ENCODE measurements at places on chromosomes 12 and 14.

DNA sequence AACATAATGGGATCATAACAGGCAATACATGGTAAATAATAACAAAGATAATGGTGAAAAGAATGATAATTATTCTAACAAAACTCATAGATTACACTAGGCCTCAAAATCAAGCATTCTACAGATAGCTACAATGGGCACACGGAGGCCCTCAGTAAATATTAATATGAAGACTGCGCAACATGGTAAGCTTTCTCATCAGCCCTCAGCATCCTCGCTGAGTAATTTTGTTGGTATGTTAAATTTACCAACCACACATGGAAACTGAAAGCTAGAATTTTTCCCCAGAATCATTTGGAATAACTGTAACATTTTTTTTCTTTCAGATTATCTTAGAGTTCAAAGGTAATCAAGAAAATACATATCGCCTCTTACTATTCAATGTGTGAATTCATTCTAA lies 74.2 kb upstream of the PYGL start:
- no peak for DNase-seq

DNA sequence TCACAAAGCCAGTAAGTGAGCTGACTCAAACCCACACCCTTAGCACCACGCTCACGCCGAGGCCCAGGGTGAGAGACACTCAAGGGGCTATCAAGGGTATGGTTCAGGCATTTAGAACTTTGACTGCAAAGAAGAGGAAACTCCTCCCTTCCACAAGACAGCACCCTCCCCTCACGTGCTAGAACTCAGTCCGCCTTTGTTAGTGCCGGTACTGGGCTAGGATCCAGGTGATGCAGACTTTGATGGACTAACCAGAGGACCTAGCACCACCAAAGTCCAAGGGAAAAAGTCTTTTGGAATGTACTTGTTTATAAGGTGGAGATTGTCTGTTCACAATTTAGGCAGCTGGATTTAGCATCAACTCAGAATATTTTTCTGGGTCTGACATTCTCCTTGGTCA lies 33.7 kb downstream of the VWF start:
- no peak for DNase-seq

DNA sequence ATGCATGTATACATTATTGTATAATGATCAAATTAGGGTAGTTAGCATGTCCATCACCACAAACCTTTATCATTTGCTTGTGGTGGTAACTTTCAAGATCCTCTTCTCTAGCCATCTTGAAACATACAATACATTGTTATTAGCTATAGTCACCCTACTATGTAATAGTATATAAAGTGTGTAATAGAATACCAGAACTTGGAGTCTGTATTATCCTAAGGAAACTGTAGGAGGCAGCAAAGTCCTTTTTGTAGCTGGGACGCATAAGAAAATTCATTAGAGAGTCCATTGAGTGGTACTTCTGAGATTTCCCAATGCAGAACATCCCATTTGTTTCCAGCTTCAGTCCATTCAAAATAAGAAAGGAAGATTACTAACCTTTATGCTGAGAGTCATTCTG lies 325.9 kb upstream of the LRFN5 start:
- no peak for DNase-seq

DNA sequence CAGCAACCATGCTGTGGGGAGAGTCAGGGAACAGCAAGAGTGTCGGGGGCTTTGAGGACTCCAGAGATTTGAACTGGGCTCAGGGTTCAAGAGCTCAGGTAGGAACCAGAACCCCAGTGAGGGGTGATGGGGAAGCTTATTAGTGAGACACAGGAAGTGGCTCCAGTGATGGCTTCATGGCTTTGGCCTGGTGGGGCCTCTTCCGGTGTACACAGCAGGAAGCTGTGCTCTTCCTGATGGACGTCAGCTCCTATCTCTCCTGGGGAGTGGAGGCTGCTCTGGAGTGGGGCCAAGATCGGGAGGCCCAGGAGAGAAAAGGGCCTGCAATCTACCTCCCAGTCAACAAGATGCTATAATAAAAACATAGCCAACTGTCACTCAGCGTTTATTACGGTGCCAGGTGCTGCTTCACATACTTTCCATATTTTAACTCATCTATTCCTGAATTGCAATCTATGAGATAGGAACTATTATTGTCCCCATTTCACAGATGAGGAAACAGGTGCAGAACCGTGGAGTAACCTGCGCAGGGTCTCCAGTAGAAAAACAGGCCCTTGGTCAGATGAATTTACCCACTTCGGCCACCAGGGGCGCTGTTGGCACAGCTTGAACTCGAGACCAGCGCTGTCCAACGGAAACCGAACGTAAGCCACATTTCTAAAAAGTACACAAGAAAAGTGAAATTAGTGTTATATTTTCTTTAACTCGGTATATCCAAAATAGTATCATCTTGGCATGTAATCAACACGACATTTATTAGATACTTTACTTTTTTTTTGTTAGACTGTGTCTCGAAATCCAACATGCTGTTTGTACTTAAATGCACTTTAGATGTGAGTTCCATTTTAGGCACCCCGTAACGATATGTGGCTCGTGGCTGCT lies 63.6 kb upstream of the DLK1 start:
- peak; percentile 61 for DNase-seq

- no peak for DNase-seq
Measured at GRCh38 chr12:55732288-55732687, 3.5 kb upstream of the CD63 start.

- no peak for DNase-seq
Measured at GRCh38 chr12:47408171-47408871, 297.5 kb downstream of the RPAP3 start.

GRCh38 chr14:20631023-20631879 lies 10.2 kb downstream of the OR6S1 start:
- peak; percentile 76 for DNase-seq

GRCh38 chr12:29562110-29562804 lies 64.8 kb upstream of the OVCH1 start:
- no peak for DNase-seq

DNA sequence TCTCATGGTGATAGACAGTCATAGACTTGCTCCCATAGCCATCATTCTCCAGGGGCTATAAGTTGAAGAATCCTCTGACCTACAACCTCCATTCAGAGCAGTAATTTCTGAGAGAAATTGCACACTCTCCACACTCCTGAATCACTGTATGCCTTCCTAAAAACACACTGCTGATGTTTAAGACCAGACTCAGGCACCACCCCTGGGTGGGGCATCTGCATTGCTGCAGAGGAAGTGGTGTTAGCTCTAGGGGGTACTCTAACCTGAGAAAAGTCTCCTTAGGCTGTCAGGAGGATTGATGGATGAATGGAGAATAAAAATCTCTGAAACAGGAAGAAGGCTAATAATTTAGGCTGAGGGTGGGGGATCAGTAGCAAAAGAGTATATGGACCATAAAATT lies 436.1 kb downstream of the DAD1 start:
- DNase-seq: no peak

GRCh38 chr12:117068492-117068891 lies 30.7 kb downstream of the TESC start:
- DNase-seq: no peak

DNA sequence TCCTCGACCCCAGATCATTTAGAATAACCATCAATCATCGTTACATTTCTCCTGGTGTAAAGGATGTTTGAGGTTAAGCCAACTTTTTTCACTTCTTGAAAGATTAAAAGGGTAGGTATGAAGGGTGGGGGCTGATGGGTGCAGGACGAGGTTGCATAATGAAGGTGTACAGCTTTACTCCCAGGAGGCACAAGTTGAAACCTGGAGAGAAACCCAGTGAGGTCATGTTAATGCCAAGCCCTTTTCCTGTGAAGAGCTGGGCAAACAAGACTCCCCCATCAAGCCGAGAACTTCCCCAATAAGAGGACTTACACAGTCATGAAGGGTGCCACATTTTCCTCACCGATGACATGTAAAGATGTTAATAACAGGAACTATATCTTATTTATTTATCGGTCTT lies 84.3 kb downstream of the FZD10 start:
- no peak for DNase-seq

DNA sequence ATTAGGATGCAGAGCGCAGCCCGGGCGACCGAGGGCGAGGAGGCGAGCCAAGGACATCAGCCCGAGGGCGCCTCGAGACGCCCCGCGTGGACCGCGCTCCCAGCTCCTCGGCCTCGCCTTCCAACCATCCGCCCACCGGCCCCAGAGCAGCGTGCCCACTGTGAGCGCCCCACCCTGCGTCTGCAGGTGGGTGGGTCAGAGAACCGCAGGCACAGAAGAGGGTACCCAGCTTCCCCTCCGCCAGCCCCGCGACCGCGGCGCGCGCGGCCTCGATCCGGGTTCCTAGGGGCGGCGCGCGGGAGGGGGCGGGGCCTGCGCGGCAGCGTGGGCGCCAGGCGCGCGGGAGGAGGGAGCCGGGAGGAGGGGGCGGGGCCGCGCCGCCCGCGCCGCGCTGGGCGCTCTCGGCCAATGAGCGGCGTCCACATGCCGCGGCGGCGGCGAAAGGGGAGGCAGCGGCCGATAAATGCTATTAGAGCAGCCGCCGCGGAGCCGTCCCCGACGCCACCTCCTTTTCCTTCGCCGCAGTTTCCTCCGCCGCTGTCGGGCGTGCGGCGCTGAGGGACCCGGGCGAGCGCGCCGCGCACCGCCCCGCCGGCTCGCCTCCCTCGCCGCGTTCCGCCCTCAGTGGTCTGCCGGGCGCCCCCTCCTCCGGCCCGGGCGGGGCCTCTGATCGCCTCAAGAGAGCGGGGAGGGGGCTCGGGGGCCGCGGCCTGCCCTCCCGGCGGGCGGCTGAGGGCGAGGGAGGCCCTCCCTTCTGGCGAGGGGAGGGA lies at the start of gene ATP2A2:
Gene ATP2A2, plus strand, starts transcription at position 469 of the 770 bp plus-strand sequence. CDS start 543 bp downstream, outside the sequence.
- peak; percentile 91 for DNase-seq

GRCh38 chr12:65720136-65721130 lies 103.8 kb upstream of the HMGA2 start:
- DNase-seq: no peak

DNA sequence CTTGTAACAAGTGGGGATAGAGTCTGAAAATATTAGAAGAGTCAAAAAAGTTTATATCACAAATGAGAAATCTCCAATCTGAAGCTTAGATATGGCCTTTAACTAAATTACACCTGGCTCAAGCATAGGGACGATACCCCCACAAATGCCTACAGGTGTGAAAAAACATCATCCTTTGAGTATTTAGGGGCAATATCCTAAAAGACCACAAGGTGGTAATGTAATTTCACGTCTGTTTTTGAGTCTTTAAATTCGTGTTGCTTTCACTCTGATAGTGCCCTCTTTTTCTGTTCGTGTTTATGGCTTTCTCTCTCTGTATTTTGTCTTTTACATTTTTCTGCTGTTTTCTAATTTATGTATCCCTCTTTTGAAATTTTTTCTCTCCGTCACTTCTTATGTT lies 84.3 kb downstream of the ETNK1 start:
- no peak for DNase-seq

- peak; percentile 88 for DNase-seq
Measured at GRCh38 chr14:50045039-50045711, 71.2 kb downstream of the VCPKMT start.

DNA sequence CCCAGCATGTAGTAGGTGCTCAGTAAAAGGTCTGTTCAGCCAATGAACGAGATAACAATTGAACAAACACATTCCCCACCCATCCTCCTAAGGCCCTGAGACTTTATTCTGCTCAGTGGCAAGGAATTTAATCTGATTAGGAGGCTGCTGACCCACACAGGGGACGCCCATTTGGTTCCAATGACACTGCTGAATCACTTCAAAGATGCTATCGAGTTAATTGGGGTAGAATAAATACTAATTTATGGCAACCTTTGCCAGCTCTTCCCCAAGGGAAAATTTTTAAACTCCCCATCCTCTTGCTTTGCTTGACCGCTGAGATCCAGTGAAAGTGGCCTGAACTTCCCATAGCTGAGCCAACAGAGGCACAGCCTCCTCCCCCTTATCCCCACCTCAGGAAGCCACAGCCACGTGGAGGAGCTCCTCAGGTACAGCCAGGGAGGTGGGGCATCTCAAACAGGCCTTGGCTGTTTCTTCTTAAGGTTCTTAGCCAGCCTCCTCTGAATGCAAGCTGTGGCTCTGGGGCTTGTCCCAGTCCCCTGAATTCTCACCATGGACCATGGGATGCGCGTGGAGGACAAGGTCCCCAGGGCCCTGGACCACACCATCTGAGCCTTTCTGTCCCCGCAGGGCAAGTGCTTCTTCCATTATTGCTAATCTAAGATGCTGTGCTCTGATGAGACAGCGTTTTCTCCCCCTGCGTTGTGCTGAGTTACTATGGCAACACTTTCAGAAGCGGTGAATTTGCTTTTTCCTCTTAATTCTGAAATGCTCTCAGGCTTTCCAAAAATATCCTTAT lies 26.7 kb downstream of the C14orf132 start:
- DNase-seq: peak; percentile 4

DNA sequence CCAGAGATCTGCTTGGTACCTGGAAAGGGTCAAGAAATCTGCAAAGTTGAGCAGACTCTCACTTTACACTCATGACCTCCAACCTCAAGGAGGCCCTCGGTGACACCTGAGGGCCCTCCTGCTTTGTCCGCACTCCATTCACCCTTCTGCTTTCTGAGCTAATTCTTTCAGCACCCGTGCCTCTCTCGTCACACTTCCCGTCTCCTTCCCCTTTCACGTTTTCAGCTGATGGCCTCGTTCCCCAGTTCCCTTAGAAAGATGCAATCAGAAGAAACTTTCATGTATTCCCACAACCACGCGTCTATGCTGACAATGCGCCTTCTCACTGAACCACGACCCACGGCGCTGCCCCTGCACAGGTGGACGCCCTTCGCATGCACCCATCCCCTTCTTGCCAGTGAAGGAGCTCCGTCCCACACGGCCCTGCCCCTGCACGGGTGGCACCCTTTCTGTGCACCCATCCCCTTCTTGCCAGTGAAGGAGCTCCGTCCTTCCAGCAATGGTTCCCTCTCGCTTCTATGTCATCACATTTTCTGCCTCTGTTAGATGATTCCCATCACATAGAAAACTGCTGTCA lies 340.1 kb upstream of the FKBP4 start:
- no peak for DNase-seq

DNA sequence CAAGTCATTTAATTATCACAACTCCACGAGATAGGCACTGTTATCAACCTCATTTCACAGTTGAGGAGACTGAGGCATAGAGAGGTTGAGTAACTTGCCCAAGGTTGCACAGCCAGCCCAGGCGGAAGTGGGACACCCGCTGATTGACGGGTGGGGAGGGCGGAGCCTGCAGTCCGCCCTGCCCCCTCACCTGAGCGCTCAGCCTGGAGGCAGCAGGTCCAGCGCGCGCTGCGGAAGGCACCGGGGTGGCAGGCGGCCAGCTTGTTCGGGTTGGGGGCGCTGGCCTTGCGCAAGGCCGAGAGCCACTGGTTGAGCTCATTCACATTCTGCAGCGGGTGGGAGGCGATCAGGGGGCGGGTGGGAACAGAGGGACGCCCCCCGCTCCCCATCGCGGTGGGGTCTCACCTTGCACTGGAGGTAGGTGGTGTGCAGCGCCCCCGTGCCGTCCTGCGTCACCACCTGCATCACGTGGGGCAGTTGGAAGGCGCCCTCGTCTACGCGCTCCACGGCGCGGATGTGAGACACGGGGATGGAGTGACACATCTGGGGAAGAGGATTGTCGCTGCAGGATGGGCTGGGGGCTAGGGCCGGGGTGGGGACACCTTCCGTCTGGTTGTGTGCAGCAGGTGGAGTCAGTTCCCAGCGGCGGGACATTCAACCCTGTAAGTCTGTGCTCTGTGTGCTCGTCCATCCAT lies 31.7 kb downstream of the RASAL1 start:
- DNase-seq: peak; percentile 33

GRCh38 chr12:118015306-118015705 lies 1.2 kb upstream of the RFC5 start:
- DNase-seq: no peak

All from activated CD4-positive, alpha-beta T cell treated with anti-CD3 and anti-CD28 coated beads, Interleukin-2, Interleukin-4, amounts not matched to agents 100 ng/mL and 50 ng/mL, durations not matched to agents 16 hours and 8 hours (primary cell).